ENCODE measurements at places on chromosomes 4 and X.

DNA sequence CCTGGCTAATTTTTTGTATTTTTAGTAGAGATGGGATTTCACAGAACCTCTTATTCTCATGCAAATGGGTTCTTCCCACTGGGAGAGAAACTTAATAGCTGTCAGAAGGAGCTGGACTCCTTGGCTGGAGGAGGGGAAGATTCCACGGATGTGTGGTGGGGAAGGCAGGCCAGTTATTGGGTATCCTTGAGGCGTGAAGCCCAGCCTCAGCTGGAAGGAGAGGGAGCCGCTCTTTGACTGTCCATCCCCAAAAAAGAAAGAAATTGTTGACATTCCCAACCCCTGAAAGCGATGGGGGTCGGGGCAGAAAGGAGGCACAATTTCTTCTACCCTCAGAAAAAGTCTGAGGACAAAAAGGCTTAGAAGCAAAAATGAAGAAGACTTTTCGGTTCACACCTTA lies 983.1 kb upstream of the PABPC4L start:
- DNase-seq: no peak

DNA sequence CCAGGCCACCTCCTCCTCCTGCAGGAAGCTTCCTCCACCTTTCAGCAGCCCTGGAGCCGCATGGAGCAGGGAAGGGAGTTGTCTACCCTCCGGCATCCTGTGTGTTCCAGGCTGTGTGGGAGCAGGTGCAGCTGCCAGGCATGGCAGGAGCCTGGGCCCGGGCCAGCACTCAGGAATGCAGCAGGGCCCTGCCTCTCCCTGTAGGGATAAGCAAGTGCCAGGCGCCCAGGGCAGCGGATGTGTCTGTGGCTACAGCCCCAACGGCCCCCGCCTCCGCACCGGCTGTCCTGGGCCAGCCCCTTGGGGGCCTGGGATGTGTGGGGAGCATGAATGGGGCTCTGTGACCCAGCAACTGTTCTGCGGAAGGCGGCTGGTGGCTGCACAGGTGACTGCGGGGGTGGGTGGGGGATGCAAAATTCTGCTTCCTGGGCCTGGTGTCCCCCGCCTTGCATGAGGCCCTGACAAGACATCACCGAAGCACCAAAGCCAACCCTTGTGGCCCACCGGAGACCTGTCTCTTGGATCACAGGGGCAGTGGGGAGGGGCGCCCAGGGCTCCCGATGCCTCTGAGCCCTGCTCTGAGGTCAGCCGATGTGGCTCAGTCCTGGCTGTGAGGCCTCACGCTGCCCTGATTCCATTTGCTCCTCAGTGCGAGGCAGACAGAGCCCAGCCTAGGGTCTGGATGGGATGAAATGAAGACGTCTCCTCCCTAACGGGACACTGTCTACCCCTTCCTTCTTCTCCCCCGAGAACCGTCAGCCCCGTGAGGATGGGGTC lies 1.4 kb upstream of the DOK7 start:
- DNase-seq: no peak

- no peak for DNase-seq
Observed at GRCh38 chr4:98648602-98649001, 9.8 kb downstream of the TSPAN5 start.

DNA sequence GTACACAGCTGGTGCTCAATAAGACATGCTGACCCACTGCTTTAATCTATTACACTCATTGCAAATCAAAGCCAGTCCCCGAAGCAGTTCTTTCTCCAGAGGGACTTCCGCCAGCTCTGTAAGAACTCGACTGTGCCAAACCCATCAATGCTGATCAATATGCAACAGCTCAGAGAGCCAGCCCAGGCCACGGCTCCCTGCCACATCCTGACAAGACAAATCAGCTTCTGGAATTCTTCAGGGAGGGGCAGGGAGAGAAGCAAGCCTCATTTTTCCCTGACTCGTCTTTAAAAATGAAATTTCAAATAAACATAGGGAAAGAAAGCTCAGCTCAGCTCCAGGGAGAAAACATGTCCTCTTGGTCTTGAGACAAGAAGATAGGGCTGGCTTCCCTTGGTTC lies 5.3 kb upstream of the ADRA2C start:
- DNase-seq: no peak

DNA sequence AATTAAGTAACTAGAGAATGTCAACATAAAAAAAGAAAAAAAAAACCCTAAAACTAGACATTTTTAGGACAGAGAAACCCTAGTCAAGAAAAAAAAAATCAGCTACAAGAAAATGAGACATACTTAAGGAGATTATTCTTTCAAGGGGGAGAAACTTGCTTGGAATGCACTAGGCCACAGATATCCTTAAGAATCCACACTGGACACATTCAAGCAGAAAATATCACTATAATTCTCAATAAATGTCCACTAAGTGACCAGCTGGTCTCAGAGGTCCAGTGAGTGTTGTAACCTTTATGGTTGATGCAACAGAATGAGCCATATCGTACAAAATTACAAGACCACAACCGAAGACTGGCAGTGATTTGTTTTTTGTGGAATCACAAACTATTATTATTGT lies 15.6 kb upstream of the IBSP start:
- DNase-seq: no peak

- no peak for DNase-seq
Observed at GRCh38 chrX:131821945-131822622, 201.0 kb upstream of the STK26 start.

DNA sequence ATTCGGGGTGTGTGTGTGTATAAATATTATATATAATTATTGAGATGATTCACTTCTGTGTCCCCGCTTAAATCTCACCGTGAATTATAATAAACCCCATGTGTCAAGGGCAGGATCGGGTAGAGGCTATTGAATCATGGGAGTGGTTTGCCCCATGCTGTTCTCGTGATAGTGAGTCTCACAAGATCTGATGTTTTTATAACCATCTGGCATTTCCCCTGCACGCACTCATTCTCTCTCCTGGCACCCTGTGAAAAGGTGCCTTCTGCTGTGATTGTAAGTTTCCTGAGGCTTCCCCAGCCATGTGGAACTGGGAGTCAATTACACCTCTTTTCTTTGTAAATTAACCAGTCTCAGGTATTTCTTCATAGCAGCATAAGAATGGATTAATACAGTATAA lies 851.4 kb upstream of the AGA start:
- DNase-seq: no peak

GRCh38 chrX:110175696-110176095 lies 142.2 kb downstream of the AMMECR1 start:
- no peak for DNase-seq

DNA sequence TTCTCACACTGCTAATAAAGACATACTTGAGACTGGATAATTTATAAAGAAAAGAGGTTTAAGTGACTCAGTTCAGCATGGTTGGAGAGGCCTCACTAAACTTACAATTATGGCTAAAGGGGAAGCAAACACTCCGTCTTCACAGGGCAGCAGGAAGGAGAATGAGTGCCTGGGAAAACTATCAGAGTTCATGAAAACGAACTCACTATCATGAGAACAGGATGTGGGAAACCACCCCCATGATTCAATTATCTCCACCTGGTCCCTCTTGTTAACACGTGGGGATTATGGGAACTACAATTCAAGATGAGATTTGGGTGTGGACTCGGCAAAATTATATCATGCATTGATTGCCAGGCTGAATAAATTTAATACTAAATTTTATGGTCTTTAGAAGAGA lies 592.7 kb downstream of the GRXCR1 start:
- no peak for DNase-seq

DNA sequence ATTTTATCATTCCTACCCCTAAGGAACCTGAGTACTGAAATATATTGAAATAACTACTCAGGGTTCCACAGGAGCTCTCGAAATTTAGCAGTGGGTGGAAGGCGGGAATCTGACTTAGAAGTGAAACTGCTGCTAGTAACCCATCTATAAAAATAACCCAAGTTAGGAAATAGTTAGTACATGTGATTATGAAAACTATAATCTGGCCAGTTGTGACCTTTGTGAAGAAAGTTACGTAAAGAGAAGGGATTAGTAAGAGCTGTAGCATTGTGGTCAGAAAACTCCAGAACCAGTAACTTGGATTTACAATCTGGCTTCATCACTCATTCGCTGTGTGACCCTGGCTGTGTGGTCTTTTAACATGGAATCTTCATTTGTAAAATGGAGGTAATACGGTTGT lies 175.5 kb downstream of the RAPGEF2 start:
- DNase-seq: no peak

DNA sequence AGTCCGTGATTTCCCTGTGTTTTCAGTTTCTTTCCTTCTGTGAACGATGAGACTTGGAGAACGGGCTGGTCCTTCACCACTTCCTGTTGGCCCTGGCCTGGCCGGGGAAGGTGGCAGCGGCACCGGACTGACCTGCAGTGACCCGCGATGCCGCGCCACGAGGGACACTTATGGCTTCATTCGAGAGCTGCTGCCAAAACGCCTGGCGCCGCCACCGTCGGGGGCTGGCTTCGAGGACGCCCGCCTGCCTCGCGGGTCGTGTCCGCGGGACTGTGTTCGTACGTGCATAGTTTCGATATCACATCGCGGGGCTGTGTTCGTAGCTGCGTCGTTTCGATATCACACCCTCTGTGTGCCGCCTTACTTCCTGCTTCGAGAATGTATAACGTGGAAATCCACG lies 7.5 kb upstream of the UVSSA start:
- no peak for DNase-seq

GRCh38 chr4:174578366-174578765 lies 56.1 kb upstream of the HPGD start:
- no peak for DNase-seq

- no peak for DNase-seq
Observed at GRCh38 chrX:88604433-88605221, 142.4 kb upstream of the CPXCR1 start.

DNA sequence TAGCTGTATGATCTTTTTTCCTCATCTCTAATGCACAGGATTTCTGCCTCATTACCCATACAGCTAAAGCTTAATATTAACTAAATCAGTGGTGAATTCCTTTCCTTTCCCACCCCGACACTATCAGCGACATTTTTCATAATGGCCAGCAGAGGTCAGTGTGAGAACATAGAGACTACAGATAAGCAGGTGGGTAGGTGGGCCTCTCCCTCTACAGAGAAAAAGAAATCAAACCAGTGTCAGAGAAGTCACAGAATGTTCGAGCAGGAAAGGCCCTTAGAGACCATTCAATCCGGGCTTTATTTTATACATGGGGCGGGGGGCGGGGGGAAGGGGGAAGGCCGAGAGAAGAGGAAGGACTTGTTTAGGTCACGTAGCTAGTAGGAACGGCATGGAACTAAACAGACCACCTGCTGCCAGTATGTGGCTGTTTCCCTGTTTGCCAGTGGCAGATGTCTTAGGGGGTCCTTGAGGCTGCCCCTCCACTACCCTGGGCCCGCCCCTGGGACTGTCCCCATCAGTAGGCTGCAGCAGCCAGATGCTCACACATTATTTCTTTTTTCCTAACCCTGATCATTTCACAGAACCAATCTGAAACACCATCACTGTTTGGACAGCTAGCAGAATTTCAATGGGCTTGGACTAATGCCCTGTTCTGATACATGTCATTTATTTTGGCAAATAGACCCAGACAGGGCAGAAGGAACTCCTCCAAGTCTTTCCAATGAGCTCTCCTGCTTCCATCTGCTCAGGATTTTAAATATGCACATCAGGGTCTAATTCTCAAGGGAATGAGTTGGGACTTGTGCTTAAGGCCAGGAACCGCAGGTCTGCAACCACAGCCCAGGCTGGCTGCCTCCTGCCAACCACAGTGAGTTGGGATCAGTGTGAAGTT lies 133.4 kb downstream of the ATG4A start:
- no peak for DNase-seq

DNA sequence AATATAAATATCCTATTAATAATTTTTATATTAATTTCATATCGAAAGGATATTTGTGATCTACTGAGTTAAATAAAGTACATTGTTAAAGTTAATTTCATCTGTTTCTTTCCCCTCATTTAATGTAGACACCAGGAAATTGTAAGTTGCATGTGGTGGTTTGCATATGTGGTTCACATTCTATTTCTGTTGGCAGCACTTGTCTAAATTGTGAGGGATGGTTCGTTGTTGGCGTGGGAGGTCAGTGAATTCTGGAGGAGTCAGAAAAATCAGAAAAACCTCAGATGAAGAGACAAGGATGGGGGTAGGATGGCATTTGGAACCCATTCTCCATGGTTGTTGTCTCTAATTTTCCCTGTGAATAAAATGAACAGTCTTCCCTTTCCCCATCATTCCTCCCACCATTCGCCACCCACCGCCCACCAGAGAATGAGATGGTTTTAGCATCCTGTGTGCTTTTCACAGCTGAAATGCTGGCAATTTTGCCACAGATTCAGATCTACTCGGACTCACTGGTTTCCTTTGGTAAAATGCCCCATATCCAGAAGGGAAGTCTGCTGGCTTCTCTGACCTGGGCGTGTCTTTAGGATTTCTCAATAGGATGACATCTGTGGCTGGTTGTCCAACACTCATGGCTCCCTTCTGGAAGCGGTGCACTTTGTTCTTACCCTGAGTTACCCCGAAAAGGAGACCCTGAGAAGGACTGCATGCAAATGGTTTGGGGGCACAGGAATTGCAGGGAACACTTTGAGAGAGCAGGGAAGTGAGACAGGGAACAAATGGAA lies 52.3 kb downstream of the LGI2 start:
- no peak for DNase-seq

DNA sequence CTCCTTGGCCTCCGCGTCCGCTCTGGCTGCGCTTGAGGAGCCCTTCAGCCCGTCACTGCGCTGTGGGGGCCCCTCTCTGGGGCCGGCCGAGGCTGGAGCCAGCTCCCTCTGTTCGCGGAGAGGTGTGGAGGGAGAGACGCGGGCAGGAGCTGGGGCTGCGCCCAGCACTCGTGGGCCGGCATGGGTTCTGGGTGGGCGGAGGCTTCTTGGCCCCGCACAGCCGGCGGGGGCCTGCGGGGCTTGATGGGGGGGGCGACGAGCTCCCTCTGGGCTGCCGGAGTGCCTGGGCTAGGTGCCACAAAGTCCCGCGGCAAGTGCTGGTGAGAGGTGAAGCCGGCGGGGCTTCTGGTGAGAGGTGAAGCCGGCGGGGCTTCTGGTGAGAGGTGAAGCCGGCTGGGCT lies 61.9 kb downstream of the ANKRD50 start:
- no peak for DNase-seq

DNA sequence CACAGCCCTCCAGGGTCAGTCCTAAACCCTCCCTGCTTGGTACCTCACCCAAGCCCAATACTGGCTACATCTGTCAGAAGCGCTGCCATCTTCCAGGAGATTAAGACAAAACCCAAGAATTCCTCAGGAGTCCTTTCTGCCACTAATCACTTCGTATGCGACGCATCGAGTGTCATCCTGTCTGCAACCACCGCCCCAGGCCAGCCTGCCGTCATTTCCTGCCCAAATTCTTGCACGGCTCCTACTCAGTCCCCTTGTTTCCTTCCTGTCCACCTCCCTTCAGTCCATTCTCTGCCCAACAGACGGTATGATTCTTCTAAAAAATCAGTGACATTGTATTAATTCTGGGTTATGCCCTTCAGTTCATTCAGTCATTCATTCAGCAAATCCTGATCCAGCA lies 113.6 kb downstream of the NFKB1 start:
- no peak for DNase-seq

DNA sequence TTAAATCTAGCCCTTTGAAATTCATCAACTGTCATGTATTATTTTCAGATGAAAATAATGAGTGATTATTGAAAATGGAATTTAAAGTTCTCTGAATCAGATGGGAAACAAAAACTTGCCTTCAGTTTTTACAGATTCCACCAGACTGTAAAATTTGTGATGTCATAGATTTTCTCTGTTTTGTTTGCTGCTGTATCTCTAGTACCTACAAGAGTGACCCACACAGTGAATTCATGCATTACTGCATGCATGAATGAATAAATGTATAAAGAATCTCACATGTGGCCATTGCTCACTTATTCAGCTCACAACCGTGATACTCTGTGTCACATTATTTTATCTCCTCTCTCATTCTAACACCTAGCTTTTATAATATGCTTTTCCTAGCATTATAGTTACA lies 532.2 kb upstream of the AGA start:
- DNase-seq: no peak
